ENCODE measurements at places on chromosomes 7 and 10. TPM values are rescaled to one million over a fixed set of nuclear protein-coding genes. Genes with fewer than 3 reads are reported as not detected.

DNA sequence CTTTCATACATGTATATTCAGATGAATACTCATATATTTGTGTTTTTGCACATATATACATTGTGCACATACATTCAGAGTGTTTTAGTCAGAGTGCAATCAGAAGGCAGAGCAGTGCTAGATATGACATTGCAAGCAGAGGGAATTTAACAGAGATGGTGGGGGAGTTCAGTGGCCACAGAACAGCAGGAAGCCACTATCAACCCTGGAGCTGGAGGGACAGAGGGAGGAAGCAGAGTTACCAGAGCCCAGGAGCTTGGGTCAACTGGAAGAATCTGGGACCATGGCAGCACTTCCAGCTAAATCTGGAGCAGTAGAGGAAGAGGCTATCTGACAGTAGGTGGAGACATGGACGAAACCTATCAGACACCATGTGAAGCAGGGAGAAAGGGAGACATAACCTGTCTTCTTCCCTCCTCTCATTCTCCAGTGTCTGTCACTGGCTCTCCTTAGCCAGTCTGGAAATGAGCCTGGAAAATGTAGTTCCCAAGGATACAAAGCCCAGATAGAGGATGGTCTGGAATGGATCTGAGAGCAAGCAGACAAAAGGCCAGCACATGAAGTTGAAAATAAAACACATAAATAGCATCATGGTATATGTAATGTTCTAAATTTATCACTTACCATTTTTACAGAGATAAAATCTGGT, 33.6 kb upstream of the HERPUD2 start:
- H3K4me3 ChIP-seq, result no peak overlapping the region
- H3K27ac ChIP-seq, result peak overlapping the region; percentile 41
- DNase-seq, result no peak
- H3K27me3 ChIP-seq, result no peaks in the 10 kb centered on the region
- H3K4me1 ChIP-seq, result peaks cover 8% of the 10 kb centered on the region
- H3K36me3 ChIP-seq, result no peaks in the 10 kb centered on the region

DNA sequence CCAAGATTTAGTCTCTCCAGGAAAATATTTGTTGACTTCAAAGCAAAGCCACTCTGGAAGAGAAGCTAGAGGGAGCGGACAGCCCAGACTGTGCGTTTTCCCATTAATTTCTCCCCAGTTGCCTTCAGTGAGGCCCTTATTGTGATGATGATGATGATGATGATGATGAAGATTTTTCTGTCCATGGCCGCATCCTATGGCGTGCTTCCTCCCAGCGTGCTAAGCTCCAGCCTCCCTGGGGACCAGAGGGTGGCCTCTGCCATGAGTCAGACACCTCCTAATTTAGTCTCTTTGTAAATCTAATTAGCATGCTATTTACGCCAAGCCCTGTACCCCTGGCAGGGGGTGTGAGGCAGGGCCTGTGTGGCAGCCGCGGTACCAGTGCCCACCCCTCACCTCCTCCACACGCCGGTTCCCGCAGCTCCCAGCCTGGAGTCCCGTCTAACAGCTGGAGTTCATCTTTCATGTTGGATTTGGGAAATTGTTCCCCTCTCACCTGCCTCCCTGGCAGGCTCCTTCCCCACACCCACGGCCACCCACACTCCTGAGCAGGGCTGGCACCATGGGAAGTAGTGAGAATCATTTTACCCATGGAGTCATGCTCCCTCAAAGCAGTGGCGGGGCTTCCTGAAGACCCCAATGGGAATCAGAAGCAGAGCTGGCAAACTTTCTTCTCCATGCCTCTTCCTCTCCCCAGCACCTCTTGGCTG, 92.2 kb downstream of the C10orf105 start:
- H3K27ac ChIP-seq, result no peak overlapping the region
- no peaks in the 10 kb centered on the region for H3K27me3 ChIP-seq
- no peaks in the 10 kb centered on the region for H3K36me3 ChIP-seq
- no peak for DNase-seq
- peaks cover 27% of the 10 kb centered on the region for H3K4me1 ChIP-seq
- H3K4me3 ChIP-seq, result no peak overlapping the region

DNA sequence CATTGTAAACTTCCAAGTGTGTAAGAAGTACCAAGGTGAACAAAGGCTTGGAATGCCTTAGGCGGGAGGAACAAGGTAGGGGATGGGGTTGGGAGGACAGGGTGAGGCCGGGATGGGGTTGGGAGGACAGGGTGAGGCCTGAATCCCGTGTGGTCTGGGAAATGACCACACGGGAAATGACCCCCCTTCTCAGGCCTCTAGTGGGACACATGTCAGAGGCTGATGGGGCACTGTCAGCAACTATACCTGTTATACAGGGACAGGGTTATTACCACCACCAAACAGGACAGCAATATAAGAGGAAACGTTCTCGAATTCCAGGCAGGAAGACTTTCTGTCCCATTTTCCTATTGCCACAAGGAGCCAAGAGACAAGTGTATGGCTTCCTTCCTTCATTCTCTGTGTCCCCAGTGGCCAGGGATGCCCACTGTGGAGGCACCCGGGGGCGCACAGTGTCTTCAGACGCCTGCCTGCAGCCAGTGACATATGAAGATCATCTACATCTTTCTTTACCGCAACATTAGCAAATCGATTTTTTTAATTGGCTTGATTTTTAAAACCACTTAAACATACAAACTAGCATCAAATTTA, 1.3 kb downstream of the MKI67 start:
- H3K36me3 ChIP-seq, result no peaks in the 10 kb centered on the region
- peak overlapping the region; percentile 68 for H3K4me3 ChIP-seq
- peaks cover 11% of the 10 kb centered on the region for H3K4me1 ChIP-seq
- no peaks in the 10 kb centered on the region for H3K27me3 ChIP-seq
- H3K27ac ChIP-seq, result no peak overlapping the region
- no peak for DNase-seq

DNA sequence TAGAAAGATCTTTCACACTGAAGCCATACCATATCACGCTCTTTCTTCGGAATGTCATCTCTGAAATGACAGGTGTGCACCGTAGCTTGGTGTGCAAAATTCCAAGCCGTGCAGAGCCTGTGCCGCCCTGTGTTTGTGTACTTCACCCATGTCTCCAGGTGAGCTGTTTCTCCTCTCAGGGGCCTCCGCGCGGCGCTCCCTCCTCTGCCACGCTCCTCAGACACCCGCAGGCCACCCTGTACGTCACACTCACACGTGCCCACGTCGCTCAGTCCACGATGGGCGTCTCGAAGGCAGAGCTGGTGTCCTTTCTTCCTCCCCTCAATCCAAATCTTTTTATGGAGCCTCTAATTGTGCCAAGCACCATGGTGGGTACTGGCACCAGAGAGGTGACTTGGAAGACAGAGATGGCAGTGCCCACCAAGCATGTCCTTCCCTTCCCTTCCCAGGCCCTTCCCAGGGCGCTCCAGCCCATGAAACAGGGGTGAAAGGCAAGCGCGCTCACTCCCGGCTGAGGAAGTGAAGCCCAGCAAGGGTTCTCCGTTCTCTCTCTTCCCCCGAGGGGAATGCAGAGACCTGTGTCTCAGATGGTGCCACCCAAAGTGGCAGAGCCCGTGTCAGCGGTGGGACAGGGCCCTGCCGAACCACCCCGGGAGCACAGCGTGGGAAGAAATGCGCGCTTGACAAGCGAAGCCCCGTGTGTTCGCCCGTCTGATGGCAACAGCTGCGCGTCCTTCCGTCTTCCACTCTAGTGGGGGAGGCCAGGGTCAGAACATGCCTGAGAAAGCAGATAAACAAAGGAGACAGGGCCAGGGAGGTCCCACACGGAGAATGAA, 292.5 kb upstream of the SHH start:
- H3K4me3 ChIP-seq, result no peak overlapping the region
- H3K4me1 ChIP-seq, result no peaks in the 10 kb centered on the region
- no peak for DNase-seq
- peaks cover 2% of the 10 kb centered on the region for H3K27me3 ChIP-seq
- no peaks in the 10 kb centered on the region for H3K36me3 ChIP-seq

GRCh38 chr10:74728225-74728624, 98.2 kb upstream of the KAT6B start:
- no peak overlapping the region for H3K4me3 ChIP-seq
- no peaks in the 10 kb centered on the region for H3K36me3 ChIP-seq
- DNase-seq, result no peak
- H3K27me3 ChIP-seq, result no peaks in the 10 kb centered on the region

- DNase-seq, result no peak
- H3K27ac ChIP-seq, result no peak overlapping the region
- H3K36me3 ChIP-seq, result no peaks in the 10 kb centered on the region
- H3K4me1 ChIP-seq, result peaks cover 3% of the 10 kb centered on the region
- no peaks in the 10 kb centered on the region for H3K27me3 ChIP-seq
- H3K4me3 ChIP-seq, result no peak overlapping the region
Observed at GRCh38 chr7:23593706-23594105, 3.5 kb upstream of the CCDC126 start.

DNA sequence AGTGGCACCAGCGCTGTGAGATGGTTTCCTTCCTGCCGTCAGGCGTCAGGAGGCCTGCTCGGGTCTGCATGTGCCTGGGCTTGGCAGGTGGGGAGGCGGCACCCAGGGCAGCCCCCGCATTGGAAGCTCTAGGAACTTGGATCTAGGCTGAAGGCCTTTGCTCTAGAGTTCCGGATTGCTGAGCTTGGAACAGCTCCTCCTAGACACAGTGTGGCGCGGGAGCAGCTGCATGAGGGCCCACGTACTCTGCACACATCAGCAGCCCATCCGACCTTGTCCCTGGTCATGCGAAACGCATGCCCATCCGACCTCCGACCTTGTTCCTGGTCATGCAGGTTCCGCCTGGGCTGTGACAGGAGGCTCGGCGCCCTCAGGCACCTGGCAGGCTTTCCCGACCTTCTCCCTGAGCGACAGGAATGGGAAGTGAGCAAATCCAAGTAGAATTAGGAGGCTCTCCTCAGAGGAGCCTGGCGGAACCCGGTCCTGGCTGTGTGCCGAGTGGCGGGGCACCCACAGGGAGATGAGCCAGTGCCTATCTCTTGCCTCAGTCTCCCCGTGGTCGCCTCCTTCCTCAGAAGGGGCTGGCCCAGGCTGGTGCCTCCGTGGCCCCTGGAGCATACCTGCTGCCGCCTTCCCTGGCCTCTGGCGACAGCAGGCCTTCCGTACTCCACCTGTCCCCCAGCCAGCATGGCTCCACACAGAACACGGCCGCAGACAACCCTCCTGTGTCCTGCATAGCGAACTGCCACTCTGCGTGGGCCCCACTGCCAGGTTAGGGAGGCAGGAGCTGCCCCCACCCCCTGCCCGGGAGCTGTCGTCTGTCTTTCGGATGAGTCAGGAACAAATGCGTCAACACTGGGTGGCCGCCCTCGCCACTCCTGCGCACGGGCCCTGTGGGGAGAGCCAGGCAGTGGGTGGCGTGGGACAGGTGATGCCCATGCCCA, 12.0 kb downstream of the GET4 start:
- peaks cover 74% of the 10 kb centered on the region for H3K36me3 ChIP-seq
- no peaks in the 10 kb centered on the region for H3K27me3 ChIP-seq
- H3K27ac ChIP-seq, result no peak overlapping the region
- no peak overlapping the region for H3K4me3 ChIP-seq

DNA sequence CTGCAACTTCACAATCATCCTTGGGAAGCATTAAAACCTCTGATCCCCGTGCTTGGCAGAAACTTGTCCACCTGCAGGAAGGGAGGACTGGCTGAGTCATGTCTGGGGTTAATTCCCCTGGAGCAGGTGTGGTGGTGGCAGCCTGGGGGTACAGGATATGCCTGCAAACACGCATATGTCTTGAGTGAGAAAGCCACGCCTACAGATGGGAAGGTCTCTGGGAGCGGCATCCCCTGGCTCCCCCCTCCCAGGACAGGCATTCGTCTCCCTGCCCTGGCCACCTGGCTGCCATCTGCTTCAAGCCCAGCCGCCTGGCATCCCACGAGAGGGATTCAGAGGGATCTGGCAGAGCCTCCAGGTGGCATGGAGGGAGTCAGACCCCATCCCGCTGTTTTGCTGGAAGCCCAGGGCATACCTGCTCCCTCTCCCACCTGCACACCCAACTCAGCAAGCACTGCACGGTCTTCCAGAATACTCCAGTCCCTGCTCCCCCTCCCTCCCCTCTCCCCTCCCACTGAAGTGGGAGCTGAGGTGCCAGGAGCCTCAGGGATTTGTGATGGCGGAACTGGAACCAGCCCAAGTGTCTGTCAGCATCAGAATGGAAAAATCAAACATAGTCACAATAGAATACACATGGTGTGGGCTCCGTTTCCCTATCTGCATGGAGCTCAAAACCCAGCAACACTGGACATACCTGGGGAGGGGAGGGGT, 61.0 kb downstream of the CAMK2B start:
- H3K27ac ChIP-seq, result no peak overlapping the region
- H3K4me3 ChIP-seq, result no peak overlapping the region
- DNase-seq, result peak; percentile 9
- H3K36me3 ChIP-seq, result no peaks in the 10 kb centered on the region

AKR1C2 gene
- 10.2 TPM for polyA plus RNA-seq

MRLN gene
- polyA plus RNA-seq, result 0.33 TPM

HOXA10 gene
- 0.12 TPM for polyA plus RNA-seq

HECW1 gene
- polyA plus RNA-seq, result 0.36 TPM

HHEX gene
- polyA plus RNA-seq, result 7.1 TPM
